ENCODE measurements at places on chromosomes 3 and 15.

- peak; percentile 31 for DNase-seq
These were observed 5.5 kb downstream of the CPNE4 start for GRCh38 chr3:132029182-132029902.

DNA sequence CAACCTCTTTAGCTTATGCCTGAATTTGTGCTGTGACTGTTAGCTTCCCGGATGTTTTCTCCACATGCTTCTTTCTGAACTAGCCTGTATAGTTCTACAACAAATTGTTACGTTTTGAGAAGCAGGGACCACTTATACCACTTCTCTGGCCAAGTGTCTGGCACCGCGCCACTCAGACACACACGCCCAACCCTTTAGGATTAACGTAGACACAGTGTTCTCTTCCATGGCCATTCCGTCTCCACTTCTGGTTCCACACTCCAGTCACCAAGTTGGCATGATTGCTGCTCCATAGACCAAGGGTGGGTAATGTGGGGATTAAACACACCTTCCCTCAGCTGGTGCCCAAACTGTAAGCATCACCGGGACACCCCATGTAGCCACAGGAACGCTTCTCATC lies 755 bp upstream of the TMEM108 start:
- no peak for DNase-seq

GRCh38 chr3:172223870-172224269 lies 184.5 kb downstream of the FNDC3B start:
- no peak for DNase-seq

DNA sequence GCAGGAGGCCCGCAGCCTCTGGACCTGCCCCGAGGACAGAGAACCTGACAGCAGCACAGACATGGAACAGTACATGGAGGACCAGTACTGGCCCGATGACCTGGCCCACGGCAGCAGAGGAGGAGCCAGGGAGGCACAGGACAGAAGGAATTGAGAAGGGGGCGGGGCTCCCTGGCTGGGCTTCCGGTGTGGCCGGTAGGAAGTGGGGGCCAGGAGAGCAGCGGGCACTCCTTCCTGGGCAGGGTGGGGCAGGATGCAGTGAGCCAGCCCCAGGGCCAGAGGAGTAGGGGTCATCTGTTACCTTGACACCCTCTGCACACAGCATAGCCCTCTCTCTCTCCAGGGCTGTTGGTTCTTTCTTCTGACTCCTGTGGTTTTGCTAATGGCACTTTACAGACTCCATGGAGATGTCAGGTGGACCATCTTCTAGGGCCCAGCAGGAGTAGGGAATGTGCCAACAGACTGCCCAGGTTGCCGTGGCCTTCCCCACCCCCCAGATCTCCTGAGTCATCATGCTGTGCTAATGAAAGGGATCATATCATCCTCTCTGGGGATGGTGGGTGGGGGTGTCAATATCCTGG lies 8.6 kb upstream of the ISG20 start:
- DNase-seq = no peak

- no peak for DNase-seq
These were observed 8.3 kb downstream of the MUC4 start for GRCh38 chr3:195803289-195803908.
